ENCODE measurements at places on chromosomes 1 and 21.

GRCh38 chr1:12626888-12627287, 8.9 kb upstream of the DHRS3 start:
- no peak for DNase-seq

DNA sequence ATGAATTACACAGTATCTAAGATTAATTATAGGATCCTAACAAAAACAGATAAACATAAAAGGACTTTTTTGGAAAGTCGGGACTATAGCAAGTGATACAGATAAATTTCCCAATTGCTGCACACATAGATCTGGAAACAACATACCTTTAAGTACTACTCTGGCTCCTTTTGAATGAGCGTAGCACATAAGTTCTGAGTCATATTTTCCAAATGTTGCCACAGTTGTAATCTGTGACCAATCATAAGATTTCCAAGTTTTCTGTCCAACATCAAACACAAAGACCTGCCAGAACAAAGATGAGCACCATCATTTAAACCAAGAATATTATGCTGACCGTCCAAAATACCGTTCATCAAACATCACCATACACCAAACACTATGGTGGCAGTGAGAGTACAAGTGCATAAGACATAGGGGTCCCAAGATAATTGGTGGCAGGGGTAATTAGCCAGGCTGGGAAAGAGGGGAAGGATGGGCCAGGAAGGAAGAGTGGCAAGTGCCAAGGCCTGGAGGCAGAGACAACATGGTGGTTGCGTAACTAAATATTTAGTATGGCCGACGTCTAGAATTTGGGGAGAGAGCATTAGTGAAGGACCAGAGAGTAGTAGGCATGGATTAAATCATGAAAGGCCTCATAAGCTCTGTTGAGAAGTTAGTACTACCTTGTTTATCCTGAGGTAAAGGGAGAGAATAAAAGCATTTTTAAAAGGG, 3.6 kb downstream of the CTBS start:
- DNase-seq: peak; percentile 13

DNA sequence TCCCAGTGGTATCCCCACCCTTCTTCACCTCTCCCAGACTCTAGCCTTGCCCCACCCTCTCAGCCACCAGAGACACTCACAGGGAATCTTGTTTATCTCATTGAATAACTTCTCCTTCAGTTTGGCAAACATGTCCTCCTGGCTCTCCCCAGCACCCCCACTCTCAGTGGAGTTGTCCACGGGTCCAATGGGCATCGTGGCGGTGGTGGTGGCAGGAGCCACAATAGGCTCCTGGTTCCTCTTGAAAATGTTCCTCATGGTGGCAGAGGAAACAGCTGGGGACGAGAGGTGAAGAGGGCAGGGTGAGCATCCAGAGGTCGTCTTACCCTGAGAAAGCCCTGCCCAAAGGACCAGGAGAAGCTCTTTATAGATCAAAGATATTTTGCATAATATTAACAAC, 104.7 kb downstream of the SYT2 start:
- no peak for DNase-seq

DNA sequence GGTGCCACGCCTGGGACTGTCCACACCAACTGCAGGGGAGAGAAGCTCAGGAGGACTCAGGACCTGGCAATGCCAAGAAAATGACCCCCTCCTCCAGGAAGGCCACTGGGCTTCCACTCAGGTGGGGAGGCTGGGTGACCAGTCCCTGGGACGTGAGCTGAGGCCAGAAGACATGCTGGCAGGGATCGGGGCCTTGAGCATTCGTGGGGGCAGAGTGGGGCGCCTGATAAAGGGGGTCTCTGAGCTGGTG, 15.3 kb upstream of the COL6A2 start:
- no peak for DNase-seq

- DNase-seq: peak; percentile 66
These were observed 53.5 kb upstream of the CNTN2 start for GRCh38 chr1:204989266-204990058.

- no peak for DNase-seq
These were observed 140.4 kb downstream of the ATP6V1G3 start for GRCh38 chr1:198400063-198400462.

DNA sequence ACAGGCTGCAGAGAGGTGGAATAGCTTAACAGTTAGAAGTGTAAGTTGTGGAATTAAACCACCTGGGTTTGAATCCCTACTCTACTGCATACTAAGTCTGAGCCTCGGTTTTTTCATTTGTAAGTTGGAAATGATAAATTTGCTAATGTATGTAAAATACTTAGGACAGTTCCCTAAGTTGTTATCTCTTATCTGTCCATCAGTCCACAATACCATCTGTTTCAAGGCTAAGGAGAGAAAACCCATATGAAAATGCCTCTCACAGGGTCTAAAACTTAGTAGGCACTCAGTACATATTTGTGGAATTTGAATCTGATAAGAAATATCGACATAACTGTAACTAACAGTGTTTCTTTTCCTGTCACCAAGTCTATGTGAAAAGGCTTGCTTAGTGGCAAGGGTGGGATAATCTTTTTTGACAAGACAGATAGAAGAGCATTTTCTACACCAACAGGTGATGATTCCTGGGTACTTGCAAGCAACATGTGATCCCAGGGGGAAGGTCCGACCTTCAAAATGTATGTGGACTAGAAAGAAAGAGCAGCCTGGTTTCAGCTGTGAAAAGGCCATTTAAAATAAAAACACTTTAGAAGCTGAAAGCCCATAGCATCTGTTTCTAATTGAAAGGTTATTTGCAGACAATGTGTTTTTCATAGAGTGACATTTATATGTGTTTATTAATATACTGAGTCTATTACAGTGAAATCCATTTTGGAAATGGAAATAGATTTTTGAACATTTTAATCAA, 202.9 kb downstream of the HHAT start:
- no peak for DNase-seq

DNA sequence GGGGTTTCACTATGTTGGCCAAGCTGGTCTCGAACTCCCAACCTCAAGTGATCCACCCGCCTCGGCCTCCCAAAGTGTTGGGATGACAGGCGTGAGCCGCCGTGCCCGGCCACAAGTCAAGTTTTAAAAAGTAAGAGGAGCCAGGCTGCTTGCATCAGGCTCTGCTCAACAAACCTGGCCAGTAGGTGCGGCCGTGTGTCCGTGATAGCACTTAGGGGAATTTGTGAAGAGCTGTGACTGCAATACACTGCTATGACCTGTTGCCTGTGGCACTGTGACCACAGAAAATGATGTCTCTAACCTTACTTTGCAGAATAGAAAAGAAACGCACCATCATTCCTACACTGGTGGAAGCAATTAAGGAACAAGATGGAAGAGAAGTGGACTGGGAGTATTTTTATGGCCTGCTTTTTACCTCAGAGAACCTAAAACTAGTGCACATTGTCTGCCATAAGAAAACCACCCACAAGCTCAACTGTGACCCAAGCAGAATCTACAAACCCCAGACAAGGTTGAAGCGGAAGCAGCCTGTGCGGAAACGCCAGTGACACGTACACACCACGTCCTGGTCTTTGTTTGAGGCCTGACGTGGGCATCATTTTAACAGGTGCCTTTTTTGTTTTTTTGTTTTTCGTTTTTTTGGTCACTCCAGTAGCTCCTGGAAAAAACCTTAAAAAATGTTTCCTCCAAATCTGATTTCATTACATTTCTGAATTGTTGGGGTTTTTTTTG, 16.7 kb downstream of the C1orf174 start:
- DNase-seq: no peak

- no peak for DNase-seq
These were observed at the start of gene C1orf116 for GRCh38 chr1:207032528-207033017. C1orf116 (minus strand) TSS chr1:207032756; CDS start chr1:207027598, 5,158 bp downstream.

DNA sequence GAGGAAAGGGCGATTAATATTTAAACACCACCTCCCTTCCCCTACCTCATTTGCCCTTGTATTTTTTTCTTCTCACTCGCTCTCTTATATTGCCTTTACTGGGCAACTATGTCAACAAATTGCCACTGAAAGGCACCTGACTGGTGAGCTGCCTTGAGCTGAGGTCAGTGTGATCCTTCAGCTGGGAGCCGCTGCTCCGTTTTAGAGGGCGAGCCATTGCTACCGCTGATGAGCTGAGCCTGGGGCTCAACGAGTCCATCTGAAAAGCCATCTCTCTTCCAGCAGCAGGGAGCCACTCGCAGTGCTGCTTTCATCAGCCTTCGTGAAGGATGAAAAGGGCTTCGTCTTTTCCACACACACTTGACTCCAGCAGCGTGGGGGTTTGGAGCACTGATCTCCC, 108.0 kb upstream of the KIF26B start:
- DNase-seq: no peak

- DNase-seq: no peak
These were observed 37.1 kb downstream of the C21orf91 start for GRCh38 chr21:17782051-17782450.

GRCh38 chr1:244138399-244138798, 87.3 kb downstream of the ZBTB18 start:
- DNase-seq: no peak

DNA sequence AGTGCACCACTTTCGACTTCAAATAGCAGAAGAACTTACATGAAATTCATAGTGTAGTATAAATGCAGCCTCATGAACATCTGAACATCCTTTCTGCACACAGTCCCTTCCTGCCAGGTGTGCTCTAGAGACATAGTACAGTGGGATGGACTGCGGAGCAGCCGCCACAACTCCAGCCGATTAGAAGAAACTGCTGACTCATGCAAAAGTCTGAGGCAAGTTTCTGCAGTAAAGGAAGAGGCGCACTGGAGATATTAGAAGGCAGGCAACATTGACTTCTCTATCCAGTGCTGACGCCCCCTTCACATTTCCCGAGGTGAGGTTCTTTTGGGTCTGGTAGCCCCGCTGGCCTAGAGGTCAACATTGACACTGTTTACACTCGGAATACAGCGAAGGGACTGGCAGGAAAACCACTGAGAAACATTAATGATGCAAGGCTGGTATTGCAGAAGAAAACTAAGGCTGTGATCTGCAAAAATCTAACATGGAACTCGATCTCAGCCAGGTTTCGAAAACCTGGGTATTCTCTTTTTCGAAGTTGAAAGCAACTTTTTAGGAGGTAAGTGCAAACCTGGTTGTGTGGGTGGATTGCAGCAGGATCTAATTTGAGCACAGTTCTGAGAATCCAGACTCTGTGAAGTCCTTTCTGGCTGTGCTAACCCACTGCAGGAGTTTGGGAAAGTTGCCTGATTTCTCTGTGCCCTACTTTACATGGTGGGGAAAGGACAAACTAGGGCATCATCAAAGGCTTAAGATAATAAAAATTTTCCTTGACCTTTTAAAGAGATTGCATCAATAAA, 90.7 kb downstream of the CDC7 start:
- no peak for DNase-seq

DNA sequence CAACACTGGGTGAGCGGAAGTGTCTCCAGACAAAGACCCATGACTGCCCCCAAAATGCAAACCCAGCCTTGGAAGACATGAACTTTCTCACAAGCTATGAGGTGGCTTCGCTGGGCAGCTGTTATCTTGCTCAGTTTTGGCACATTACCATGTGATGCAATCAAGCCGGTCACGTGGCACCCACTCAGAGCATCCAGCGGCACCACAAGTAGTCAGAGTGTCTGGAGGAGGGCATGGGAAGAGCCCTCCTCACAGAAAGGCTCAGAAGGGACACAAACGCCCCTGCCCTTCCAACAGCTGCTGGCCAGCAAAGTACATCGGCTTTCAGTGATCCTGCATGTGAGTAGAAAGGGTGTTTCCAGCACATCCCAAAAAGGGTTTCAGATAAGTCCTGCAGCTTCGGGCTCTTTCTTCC, 145.5 kb upstream of the IRF2BP2 start:
- DNase-seq: peak; percentile 66

GRCh38 chr1:152096931-152097330, 8.1 kb upstream of the TCHHL1 start:
- no peak for DNase-seq

GRCh38 chr1:36157115-36157903, 1.3 kb downstream of the MAP7D1 start:
- DNase-seq: peak; percentile 23

- peak; percentile 61 for DNase-seq
These were observed 60.7 kb upstream of the GOLT1A start for GRCh38 chr1:204274446-204274845.

GRCh38 chr1:234862944-234863515, 253.1 kb upstream of the IRF2BP2 start:
- peak; percentile 71 for DNase-seq

- DNase-seq: peak; percentile 59
These were observed 54.2 kb downstream of the HIVEP3 start for GRCh38 chr1:41864471-41865040.

DNA sequence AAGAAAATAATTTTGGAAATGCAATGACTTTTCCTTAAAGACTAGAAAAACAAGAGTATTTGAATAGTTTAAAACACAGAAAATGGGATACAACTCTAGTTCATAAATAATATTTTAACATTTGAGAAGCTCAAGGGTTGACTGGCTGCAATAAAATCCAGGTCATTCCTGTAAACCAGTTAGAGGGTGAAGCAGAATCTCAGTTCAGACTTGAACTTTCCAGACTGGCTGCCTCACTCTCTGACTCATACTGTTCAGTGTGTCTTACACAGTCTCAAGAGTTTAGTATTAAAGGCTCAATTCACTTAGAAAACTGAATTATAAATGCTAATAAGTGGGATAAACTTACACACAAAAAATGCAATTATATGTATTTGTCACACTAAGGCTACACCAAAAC, 89.9 kb downstream of the RAVER2 start:
- DNase-seq: peak; percentile 44

DNA sequence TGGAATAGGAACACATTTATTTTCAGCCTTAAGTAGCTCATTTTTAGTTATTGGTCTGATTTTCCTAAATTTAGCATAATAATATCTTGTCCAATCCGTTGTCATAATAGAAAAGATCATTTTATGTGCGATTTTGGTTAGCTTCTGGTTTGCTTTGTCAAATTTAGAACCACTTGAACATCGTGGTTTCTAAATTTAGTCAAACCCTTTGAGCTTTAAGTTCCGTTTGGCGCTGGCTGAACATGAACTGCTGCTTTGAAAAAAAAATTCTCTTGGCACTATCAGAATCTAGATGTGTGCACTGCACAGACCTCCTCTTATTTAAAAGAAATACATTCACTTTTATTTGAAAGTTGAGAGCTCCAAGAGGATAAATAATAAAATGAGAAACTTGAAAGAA, 370.6 kb downstream of the PTPRC start:
- no peak for DNase-seq

GRCh38 chr1:61844006-61844405, 101.7 kb downstream of the PATJ start:
- DNase-seq: no peak

- no peak for DNase-seq
These were observed 22.7 kb upstream of the PIK3CD start for GRCh38 chr1:9628541-9629444.

GRCh38 chr21:41411449-41412089, 14.5 kb upstream of the MX1 start:
- DNase-seq: no peak

GRCh38 chr1:193588311-193589082, 402.1 kb upstream of the B3GALT2 start:
- DNase-seq: no peak

GRCh38 chr1:25256578-25256965, 9.3 kb upstream of the RSRP1 start:
- DNase-seq: no peak

- DNase-seq: peak; percentile 87
These were observed 6.5 kb downstream of the CACHD1 start for GRCh38 chr1:64476251-64476952.

- peak; percentile 2 for DNase-seq
These were observed 34.0 kb upstream of the ADGRL4 start for GRCh38 chr1:79040424-79041082.

- DNase-seq: no peak
These were observed 660 bp upstream of the PDE4B start for GRCh38 chr1:65791801-65792668.

GRCh38 chr1:20740781-20741180, 8.3 kb upstream of the SH2D5 start:
- no peak for DNase-seq
